ENCODE measurements at places on chromosomes 2 and 18.
A peak's percentile ranks its signal among the peaks of the same experiment; 100 is the strongest.

- ATAC-seq, result no peak
Observed at GRCh38 chr2:79275197-79275596, 115.6 kb upstream of the REG3A start.

GRCh38 chr2:169082995-169083394, 13.6 kb downstream of the DHRS9 start:
- ATAC-seq, result no peak

DNA sequence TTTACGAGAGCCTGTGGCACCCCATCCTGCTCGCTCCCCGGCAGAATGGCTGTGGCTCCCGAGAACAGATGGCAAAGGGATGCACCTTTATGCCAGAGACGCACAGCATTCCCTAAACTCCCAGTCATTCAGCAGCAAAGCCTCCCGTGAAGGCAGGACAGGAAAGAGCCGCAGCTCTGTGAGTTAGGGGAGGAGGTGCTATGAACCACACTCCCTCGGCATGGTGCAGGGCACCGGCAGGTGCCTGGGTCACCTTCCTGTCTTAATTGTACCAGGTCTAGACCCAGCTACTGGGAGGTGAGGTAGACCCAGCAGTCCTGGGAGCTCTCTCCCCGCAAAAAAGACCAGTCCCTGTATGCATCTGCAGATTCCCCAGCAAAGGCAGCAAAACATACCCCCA, 149.8 kb downstream of the TWIST2 start:
- no peak for ATAC-seq

DNA sequence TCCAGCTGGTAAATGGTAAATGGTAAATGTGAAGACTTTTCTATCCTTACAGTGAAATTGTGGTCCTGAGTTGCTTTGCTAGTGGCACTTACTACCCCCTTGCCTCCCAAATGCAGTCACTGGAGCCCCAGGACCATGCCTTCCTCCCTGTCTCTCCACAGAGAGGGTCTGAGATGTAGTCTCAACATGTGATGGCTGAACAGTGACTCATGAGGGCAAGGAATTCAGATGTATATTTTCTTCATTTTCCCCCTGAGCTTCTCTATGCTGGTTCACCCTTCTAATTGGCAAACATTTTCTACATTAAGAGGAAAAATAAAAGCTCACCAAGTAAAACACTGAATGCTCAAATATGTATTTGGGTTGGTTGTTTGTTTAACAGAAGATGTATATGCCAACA, 232.0 kb downstream of the SH3BP4 start:
- ATAC-seq, result no peak

DNA sequence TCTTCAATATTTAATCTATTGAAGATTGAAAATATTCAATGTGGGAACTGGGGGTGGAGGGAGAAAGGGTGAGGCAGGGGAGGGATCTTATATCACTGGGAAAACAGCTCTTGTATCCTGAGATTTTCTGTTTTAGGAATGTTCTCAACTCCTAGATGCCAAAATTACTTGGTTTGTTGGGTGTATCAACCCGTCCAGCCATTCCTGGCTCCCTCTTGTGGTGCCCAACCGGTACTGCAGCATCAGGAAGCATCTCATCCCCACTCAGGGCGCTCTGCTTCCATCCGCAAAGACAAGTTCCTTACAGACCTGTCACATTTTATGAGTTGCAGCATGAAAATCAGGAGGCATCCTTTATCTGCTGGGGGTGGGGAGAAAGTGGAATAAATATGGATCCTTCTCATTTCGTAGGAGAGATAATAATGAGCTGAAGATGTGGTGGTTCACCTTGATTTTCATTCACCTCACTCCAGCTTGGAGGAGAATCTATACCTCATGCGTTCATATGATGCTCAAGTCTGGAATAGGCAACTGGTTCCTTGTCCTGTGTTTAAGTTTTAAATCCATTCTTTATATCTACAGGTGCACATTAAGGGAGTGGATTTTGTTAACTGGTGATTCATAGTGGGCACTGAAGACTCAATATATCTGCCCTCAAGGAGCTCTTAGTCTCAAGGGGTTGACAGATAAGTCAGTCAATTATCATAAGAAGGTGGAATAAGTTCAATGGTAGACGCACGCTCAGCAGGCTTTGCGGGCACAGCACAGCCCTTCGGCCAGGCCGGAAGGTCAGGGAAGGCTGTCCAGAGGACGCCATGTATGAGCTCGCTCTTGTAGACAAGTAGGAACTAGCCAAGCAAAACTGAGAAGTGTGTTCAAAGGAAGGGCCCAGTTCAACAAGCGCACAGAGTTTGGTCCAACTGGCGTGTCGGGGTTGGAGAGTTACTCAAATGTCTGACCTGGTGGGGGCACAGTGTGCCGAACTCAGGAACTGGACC, 127.3 kb downstream of the RNF144A start:
- peak; percentile 40 for ATAC-seq

DNA sequence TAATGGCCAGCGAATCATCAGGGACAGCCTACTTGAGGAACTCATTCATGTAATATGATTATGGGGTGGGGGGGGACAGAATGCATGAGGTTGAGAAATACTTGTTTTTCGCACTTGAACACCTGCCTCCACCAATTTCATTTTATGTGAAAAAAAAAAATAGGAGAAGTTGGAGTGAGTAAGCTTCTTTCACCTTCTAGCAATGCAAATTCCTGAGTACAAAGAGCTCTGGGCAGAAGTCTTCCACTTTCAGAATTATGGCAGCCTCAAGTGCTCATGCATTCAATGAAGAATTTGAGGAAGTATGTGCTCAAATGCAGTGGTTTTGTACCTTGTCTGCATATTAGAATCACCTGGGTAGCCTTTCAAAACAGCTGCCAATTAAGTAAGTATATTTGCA, 40.1 kb upstream of the GPD2 start:
- no peak for ATAC-seq

DNA sequence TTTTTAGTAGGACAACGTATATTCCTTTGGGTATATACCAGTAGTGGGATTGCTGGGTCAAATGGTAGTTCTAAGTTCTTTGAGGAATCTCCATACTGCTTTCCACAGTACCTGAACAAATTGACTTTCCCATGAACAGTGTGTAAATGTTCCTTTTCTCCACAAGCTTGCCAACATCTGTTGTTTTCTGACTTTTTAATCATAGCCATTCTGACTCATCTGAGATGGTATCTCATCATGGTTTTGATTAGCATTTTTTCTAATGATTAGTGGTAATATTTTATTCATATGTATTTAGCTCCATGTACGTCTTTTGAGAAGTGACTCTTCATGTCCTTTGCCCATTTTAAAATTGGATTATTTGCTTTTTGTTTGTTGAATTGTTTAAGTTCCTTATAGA, 58.4 kb upstream of the CERS6 start:
- ATAC-seq, result no peak

DNA sequence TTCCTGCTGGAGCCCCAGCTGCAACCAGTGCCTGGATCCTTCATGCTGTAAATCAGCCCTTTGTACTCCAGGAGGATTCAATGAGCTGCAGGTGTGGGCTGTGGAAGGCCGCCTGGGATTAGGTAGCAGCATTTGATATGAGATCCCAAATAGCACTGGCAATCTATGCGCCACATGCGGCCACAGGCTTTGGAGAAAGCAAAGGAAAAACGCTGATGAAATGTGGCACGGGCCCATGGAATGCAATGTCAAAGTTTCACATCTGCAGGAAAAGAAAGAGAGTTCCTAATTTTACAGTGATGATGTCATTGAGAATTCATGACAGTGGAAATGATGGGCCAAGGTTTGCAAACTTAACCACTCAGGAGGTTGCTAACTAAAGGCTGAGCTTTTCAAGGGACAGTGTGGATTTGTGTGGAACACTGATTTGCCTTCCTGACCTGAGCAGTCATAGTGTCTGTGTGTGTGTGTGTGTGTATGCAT, 216.4 kb upstream of the OSR1 start:
- peak; percentile 58 for ATAC-seq

- ATAC-seq, result peak; percentile 16
Observed at GRCh38 chr2:61356958-61357350, 113.9 kb downstream of the USP34 start.

DNA sequence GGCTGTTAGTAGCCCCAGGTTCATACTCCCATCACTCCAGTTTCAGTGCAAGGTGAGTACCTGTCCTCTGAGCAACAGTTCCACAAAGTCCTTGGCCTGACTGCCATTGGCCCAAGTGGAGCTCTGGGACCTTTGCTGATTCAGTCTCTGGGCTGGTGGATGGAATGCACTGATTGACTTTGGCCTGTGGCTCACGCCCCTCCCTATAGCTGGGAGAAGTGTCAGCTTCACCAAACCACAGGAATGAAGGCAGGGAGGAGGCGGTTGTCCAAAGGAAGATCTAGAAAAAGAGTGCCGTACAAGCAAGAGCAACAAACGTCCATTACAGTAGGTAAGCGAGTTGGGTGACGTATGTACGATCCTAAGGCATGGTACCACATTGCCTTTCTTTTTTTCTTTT, 34.0 kb downstream of the QPCT start:
- no peak for ATAC-seq

- ATAC-seq, result no peak
Observed at GRCh38 chr2:236063994-236064393, 104.2 kb downstream of the GBX2 start.

DNA sequence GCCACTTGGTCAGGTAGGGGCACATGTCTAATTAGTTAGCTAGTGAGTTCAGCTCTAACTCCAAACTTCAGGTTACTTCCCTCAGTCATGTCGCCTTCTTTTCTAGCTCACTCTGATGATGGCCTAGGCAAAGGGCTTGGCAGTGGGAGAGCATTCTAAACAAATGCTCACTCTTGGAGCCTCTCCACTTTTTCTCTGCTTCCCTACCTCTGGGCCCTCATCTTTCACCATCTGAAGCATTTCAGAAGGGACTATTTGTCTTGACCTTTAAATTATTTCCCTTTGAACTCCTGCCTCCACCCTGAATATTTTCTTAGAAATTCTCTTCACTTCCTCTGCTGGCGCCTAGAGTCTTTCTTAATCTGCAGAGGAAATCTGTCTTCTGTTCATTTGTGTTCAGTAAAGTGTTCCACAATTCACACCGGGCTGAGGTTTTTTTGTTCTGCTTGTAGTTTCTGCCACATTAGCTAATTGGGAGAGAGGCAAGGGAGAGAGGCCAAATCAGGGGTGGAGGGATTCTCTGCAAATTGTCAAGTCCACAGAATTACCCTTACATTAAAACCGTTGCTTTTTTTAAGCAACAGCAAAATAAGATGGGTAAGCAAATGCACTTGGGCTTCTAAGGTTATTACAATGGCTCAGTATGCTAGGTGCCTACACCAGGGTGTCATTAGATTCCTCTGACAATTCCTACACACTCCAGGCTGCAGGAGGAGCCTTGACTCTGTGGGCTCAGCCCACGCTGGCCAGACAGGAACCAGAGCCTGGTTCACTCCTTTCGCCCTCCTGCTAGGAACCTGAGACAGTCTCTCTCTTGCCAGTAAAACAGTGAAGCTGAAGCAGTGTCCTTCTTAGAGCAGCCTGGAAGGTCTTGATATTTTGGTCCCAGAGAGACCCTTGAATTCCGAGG, 5.5 kb downstream of the MSGN1 start:
- peak; percentile 48 for ATAC-seq

DNA sequence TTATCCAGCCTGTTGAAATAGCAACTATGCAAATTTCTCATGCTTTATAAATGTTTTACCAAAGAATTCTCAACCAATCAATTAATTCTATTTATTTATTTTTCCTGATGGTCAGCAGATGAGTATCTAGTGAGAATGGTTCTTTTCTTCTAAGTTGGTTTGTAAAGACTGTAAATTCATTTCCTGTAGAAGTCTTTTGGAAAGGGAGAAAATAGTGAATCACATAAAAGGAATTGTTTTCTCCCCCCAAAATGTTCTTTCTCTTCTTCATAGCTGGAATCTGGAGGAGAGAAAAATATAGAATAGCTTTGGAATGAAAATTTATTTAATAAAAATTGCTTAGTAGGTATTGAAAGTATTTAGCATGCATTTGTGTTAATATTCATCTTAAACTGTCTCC, 836.1 kb upstream of the ZEB2 start:
- no peak for ATAC-seq

DNA sequence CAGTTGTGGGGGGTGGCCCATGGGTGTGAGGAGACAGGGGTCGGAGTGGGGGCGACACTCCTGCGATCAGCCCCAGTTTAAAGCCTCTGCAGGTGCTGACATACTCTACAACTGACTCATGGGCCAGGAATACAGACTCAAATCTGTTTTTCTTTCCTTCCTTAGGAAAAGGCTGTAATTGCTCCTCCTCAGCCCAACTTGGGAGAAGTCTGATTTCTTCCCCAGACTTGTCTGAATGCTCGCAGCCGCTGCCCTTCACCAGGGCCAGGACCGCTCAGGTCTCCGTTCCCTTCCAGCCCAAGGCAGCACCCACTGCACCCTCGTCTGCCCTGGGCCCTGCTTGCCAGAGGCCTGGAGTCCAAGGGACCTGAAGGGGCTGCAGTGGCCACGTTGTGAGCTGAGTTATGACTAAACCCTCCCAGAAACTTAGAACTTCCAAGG, 41.3 kb downstream of the RHOB start:
- ATAC-seq, result no peak

DNA sequence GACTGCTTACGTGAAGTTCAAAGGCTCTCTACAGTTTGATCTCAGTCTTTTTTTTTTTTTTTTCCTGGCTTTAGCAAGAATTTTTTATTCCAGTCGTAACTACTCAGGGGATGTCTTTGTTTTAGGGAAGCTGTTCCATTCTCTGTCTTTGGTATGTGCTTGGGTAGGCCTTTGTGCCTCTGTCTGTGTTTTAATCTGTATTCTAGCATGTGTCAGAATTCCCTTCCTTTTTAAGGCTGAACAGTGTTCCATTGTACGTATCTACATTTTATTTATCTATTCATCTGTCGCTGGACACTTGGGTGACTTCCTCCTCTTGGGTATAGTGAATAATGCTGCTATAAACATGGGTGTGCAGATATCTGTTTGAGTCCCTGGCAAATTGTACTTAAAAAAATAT, 42.6 kb downstream of the MYO1B start:
- no peak for ATAC-seq

DNA sequence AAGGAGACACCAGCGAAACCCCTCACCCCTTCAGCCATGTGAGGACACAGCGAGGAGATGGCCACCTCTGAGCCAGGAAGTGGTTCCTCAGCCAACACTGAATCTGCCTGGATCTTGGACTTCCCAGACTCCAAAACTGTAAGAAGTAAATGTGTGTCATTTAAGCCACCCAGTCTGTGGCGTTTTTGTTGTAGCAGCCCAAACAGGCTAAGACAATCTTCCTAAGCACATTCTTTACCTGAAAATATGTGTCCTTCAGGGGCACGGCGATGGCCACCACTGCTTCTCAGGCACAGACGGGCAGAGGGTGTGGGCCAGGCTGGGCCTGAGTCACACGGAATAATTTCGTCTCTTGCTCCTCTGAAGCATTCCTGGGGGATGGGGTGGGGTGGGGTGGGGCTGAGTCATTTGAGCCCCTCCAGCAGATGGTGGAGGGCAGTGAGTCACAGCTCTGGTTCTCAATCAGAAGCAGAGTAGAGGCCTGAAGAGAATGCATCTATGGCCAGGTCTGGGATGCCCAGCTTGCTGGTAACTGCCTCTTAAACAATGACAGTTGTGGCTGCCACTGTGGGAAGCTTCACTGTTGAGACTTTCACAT, 142.4 kb downstream of the CAPN13 start:
- peak; percentile 90 for ATAC-seq
